Neural progenitor cell (in vitro differentiated cells): ENCODE measurements at places on chromosomes 4 and X. TPM values are rescaled to one million over a fixed set of nuclear protein-coding genes. Genes with fewer than 3 reads are reported as not detected.

- no peak overlapping the region for H3K4me3 ChIP-seq
- H3K4me1 ChIP-seq: no peaks in the 10 kb centered on the region
- H3K36me3 ChIP-seq: no peaks in the 10 kb centered on the region
These were observed 193.3 kb downstream of the BANK1 start for GRCh38 chr4:101983835-101984234.

- H3K36me3 ChIP-seq: no peaks in the 10 kb centered on the region
- peaks cover 11% of the 10 kb centered on the region for H3K4me1 ChIP-seq
- no peak overlapping the region for H3K4me3 ChIP-seq
- no peak for DNase-seq
- no peaks in the 10 kb centered on the region for H3K27me3 ChIP-seq
These were observed 207.9 kb upstream of the KLF3 start for GRCh38 chr4:38456096-38456495.

DNA sequence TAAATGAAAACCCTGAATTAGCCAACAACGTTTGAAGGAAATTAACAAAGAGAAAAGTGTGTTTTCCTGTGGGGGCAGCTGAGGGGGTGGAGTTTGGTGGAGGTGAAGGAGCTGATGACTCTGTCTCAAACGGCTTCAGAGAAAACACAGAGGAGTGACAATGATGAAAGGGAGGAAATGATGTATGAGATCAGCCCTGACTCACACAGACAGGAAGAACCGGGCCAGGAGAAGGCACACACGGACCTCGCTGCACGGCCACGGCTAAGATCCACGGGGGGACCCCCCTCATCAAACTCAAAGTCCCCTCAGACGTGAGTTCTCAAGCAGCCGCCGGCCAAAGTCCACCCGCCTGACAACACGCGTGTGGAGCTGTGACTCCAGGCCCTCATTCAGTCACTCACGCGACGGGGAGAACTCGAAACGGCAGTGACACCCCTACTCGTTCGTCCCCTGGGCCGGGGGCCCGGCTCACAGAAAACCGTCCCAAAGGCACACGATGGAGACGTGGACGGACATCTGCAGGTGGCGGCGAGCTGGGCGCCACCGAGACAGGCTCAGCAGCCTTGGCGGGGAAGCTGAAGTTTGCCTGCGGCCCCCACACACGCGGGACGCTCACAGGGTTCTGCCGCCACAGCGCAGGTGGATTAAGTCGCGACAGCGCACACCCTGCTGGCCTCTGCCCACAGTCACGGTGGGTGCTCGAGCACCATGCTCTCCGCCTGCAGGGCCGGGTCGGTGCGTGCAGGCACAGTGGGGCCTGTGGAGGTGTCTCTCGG is 28.8 kb downstream of the PPP2R3B start:
- no peak for DNase-seq
- peaks cover 9% of the 10 kb centered on the region for H3K36me3 ChIP-seq
- no peak overlapping the region for H3K4me3 ChIP-seq
- no peaks in the 10 kb centered on the region for H3K27me3 ChIP-seq
- H3K4me1 ChIP-seq: no peaks in the 10 kb centered on the region

DNA sequence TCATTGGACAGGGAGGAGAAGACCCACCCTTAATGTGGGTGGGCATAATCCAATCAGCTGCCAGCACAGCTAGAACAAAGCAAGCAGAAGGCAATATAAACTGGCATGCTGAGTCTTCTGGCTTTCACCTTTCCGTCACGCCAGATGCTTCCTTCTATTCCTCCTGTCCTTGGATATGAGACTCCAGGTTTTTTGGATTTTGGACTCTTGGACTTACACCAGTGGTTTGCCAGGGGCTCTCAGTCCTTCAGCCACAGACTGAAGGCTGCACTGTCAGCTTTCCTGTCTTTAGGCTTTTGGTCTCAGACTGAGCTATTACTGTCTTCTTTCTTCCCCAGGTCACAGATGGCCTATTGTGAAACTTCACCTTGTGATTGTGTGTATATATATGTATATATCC is 32.2 kb upstream of the UGT2B4 start:
- H3K36me3 ChIP-seq: no peaks in the 10 kb centered on the region
- no peak overlapping the region for H3K4me3 ChIP-seq
- peak; percentile 9 for DNase-seq
- no peak overlapping the region for H3K27ac ChIP-seq
- H3K27me3 ChIP-seq: no peaks in the 10 kb centered on the region

The RTL3 gene
- total RNA-seq: not detected in 2 replicates

DNA sequence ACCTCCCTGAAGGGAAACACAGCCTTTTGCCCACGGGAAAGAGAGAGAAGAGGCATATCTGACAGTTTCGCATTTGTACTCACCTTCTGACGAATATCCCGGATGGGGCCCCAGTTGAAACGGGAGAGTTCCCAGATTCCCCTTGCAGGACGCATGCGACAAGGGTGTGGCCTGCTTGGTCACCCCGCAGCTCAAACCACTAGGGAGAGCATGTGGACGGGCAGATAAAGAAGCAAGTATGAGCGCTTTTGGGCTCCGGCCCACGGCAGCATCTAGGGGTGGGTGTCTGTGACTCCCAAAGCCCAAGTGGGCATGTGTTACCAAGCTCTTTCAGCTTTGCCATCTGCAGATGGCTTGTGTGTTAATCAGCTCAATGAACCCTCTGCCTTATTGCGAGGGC is 70.1 kb upstream of the MED14 start:
- no peaks in the 10 kb centered on the region for H3K4me1 ChIP-seq
- DNase-seq: no peak
- H3K27me3 ChIP-seq: no peaks in the 10 kb centered on the region
- H3K27ac ChIP-seq: no peak overlapping the region
- H3K36me3 ChIP-seq: no peaks in the 10 kb centered on the region
- H3K4me3 ChIP-seq: no peak overlapping the region

The GRIA3 gene
- total RNA-seq: 4.6 and 7.7 TPM in 2 replicates

The MAGEA1 gene
- total RNA-seq: not detected in 2 replicates

GRCh38 chr4:153026591-153027346 is 90.6 kb downstream of the FHDC1 start:
- no peak overlapping the region for H3K27ac ChIP-seq
- DNase-seq: no peak
- H3K27me3 ChIP-seq: no peaks in the 10 kb centered on the region
- no peak overlapping the region for H3K4me3 ChIP-seq

The CLCN4 gene
- total RNA-seq: 6.5 and 6.6 TPM in 2 replicates

DNA sequence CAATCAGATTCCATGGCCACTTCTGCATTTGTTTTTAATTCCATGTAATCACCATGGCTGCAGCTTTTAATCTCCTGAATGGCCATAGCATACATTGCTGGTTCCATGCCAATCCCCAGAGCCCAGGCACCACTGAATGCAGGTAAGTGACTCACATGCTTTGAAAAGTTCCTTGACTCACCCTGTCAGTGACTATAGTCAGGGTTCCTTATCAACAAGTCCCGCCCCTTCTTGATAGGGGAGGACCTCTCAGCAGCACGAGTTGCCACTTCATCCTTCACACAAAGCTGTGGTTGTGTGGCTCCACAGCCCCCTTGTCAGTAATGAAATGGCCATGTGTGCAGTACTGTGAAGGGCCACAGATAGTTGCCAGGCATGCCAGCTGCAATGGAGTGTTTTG is 516.6 kb downstream of the PPARGC1A start:
- no peak overlapping the region for H3K4me3 ChIP-seq
- H3K4me1 ChIP-seq: peaks cover 9% of the 10 kb centered on the region
- H3K27ac ChIP-seq: no peak overlapping the region

The GASK1B gene
- total RNA-seq: not detected in 2 replicates

The SMIM31 gene
- not detected in 2 replicates for total RNA-seq

DNA sequence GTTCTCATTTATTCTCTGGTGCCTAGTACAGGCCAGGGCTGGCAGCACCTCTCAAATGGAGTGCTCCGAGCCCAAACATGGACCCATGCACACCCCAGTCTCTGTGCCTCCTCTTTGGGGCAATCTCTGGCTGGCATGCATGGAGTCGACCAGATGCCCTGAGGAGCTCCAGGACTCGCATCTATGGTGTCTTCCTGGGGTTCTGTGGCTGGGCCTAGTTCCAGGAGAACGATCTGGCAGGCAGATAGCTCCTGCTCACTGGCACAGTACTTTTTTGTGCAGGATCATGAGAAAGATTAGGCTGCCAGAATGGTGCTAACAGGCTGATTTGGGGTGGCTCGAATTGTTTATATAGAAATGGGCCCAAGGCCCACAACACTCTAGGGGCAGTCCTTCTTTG is 72.0 kb upstream of the PJA1 start:
- H3K4me1 ChIP-seq: no peaks in the 10 kb centered on the region
- DNase-seq: no peak
- no peaks in the 10 kb centered on the region for H3K36me3 ChIP-seq
- H3K27me3 ChIP-seq: no peaks in the 10 kb centered on the region
- no peak overlapping the region for H3K27ac ChIP-seq

GRCh38 chr4:153347117-153347516 is 2.6 kb downstream of the MND1 start:
- peak overlapping the region; percentile 77 for H3K4me3 ChIP-seq
- peaks cover 22% of the 10 kb centered on the region for H3K4me1 ChIP-seq
- no peaks in the 10 kb centered on the region for H3K27me3 ChIP-seq
- DNase-seq: no peak
- no peak overlapping the region for H3K27ac ChIP-seq

The SCFD2 gene
- total RNA-seq: 4.4 and 4.8 TPM in 2 replicates
